CD4-positive, alpha-beta T cell treated with Interleukin-15 for 1 hour (primary cell): ENCODE measurements at places on chromosomes 16 and 17.
A peak's percentile ranks its signal among the peaks of the same experiment; 100 is the strongest.

DNA sequence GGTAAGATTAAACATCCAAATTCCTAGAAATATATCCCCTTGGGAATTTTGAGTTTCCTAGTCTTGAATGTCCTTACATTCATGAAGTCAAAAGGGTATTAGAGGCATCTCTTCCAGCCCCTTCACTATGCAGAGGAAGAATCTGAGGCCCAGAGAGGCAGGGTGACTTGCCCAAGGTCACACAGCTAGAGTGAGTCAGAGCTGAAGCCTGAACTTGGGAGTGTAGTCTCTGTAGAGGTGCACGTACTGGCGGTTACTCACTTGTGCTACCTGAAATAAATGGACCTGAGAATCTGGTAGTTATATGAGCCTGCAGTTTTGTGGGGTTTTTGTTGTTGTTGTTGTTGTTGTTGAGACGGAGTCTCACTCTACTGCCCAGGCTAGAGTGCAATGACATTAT lies 164.0 kb downstream of the XYLT1 start:
- DNase-seq = no peak

DNA sequence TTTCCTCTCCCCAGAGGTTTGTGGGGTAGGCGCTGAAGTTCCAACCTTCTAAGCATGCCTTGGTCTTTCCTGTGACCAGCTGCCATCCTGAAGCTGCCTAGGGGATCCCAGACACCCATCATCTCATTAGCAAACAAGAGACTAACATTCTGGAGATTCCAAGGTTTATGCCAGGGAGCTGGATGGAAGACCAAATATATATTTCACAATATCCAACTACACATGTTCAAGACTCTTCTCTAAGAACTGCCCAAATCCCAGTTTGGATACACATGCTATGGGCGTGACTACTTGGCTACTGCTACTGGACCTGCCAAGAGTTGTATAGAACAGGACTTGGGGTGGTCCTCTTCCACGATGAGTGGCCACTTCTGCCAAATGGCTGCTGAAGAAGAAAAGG lies 93.0 kb upstream of the RCVRN start:
- DNase-seq = no peak

DNA sequence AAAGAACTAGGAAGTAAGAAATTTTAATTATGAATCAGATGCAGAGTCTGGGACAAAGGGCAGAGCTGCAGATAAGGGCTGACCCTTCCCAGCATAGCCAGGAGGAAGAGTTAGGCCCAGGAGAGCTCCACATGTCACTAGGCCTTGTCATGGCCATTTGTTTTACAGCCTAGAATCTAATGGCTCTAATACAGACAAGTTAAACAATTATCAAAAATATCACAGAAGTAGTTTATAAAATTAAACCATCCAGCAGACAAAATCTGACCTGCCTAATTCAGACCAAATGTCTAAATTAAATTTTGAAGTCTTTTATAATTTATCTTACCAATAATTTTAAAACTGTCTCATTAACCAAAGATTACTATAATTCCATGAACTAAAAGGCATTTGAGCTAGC lies 1369.5 kb downstream of the CDH11 start:
- DNase-seq = no peak

DNA sequence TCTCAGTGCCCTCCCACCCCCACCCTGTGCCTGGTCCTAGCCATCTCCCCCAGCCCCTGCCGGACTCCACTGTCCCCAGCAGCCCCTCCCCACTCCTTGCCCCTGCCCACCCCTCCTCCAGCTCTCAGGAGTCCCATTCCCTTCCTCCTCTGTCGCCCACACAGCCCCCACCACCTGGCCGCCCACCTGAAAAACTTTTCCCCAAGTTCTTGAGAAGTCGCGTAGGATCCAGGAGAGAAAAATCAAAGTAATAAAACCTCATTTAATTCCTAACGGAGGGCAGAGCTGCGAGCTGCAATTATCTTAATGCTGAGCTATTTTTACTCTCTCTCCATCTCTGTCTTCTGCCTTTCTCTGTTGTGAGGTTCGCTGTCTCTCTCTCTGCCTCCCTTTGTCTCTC lies 2.4 kb upstream of the PPP1R1B start:
- DNase-seq = no peak

- DNase-seq = no peak
Measured at GRCh38 chr17:61464843-61465180, 12.6 kb downstream of the TBX4 start.

DNA sequence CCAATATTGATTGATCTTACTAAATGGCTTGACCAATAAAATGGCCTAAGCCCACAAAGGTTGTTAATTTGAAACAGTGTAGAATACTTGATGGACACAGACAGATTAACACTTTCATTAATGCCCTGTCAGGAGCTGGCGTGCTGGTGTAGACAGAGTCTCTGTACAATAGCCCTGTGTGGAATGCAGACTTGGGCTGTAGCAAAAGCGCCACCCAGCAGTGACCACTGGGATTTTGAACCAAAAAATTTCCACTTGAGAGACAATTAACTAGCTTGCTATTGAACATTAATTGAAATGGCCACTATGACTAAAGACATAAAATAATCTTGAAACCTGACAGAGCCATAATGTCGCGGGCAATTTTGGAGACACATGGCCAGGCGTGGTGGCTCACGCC lies 19.7 kb upstream of the GUCY2D start:
- DNase-seq = no peak

GRCh38 chr17:75740215-75740614 lies 19.0 kb downstream of the ITGB4 start:
- DNase-seq = no peak

DNA sequence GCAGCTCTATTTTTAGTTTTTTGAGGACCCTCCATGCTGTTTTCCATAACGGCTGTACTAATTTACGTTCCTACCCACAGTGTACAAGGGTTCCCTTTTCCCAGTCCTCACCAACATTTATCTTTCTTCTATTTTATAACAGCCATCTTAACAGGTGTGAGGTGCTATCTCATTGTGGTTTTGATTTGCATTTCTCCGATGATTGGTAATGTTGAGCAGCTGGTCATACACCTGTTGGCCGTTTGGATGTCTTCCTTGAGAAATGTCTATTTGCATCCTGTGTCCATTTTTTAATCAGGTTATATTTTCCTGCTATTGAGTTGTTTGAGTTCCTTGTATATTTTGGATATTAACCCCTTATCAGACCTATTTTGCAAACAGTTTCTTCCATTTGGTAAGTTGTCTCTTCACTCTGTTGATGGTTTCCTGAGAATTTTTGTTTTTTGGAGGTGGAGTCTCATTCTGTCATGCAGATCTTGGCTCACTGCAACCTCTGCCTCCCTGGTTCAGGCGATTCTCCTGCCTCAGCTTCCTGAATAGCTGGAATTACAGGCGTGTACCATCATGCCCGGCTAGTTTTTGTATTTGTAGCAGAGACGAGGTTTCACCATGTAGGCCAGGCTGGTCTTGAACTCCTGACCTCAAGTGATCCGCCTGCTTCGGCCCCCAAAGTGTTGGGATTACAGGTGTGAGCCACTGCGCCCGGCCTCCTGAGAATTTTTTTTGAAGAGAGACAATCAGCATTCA lies 279.6 kb downstream of the SNX29 start:
- DNase-seq = no peak

GRCh38 chr17:55996826-55997225 lies 156.4 kb upstream of the ANKFN1 start:
- DNase-seq = no peak

DNA sequence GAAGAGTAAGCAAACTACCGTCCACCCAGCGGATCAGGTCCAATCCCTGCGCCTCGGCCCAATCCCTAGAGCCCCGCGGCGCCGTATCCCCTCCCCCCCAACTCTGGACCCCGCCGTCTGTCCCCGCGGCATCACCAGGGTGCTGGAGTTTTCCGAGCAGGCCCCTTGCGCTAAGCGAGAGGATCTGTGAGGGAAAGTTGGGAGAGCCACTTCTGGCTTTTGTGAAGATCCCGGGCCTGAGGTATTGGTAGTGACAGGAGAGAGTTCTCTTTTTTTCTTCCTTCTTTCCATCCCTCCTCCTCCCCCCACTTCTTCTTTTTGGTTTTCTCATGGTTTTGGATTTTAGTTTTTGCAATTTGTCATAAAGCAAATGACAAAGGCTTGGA lies 3.5 kb upstream of the DLX4 start:
- no peak for DNase-seq

DNA sequence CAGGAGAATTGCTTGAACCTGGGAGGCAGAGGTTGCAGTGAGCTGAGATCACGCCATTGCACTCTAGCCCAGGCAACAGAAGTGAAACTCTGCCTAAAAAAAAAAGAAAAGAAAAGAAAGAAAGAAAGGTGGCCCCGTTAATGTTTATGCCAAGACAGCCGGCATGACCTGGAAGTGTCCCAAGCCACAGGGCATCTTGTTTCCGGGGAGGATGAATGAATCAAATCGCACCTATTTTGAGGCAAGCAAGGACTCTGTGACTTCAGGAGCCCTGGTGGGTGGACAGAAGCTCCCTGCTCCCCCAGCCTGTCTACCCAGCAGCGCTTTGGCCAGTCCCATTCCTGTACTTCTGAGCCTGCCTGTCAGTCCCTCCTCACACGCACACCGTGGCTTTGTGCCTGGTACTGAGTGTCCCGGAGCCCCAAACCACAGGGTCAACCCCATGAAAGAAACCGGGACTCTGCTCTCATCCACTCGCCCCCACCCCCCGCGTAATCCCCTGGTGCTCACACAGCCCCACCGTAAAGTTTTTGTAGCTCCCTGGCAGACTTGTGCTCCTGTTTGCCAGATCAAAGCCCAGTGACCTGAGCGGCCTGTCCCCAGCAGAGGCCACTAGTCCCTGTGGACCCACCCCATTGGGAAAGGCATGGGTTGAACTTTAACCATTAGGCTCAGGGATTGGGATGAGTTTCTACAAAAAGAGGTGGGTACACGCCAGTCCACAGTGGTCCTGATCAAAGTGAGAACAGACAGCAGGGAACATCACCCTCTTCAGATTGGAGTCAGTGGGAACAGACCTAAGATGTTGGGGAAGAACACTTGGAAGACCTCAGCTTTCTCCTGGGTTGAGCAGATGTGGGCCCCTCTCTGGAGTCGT lies 19.3 kb downstream of the CD2BP2 start:
- DNase-seq = no peak

DNA sequence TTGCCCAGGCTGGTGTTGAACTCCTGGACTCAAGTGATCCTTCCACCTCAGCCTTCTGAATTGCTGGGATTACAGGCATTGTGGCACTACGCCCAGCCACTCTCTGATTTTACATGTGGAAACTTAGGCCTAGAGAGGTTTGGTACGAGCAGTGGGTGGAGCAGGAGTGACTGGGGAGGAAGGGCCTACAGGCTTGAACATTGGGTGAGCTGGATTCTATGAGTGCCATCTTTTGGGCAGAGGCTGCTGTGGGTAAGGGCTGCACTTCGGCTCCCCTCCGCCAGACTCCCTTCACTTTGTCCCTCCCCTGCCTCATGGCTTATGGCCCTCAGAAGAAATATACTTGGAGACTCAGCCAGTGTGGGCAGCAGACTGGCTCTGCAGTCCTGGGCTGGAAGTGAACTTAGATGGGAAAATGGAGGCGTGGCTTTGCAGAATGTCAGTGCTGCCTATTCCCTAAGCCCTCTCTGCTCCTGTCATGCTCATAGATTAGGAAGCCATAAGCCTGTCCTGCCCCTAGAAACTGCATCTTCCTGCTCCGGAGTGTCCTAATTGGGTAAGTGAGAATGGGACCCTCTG lies 9.5 kb upstream of the MRC2 start:
- DNase-seq = no peak

GRCh38 chr16:70484867-70485266 lies 30.5 kb downstream of the FCSK start:
- no peak for DNase-seq

GRCh38 chr17:80283116-80283852 lies 22.6 kb downstream of the RNF213 start:
- DNase-seq = no peak

GRCh38 chr16:3698941-3699340 lies 18.4 kb downstream of the TRAP1 start:
- DNase-seq = no peak

DNA sequence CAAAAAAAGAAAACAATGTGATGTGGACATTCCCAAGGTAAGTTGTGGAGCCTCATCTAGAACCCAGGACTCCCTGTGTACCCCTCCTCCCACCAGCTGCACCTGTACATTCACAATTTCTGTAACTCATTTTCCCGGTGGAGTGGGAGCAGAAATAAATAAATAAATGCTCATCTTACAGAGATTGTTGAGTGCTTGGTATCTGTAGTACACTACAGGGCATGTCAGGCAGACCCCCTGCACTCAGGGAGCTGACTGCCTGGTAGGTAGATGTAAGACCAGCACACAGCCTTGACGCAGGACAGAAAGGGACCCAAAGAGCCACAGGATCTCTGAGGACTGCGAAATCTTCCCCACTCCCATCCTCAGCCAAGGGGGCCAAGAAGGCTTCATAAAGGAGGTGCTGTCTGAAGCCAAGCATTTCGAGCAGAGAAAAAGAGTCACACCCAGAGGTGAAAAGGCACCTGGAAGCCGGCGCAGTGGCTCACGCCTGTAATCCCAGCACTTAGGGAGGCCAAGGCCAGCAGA lies 6.5 kb downstream of the EIF1 start:
- DNase-seq = no peak

GRCh38 chr16:31129568-31130335 lies 5.8 kb downstream of the PRSS8 start:
- no peak for DNase-seq

DNA sequence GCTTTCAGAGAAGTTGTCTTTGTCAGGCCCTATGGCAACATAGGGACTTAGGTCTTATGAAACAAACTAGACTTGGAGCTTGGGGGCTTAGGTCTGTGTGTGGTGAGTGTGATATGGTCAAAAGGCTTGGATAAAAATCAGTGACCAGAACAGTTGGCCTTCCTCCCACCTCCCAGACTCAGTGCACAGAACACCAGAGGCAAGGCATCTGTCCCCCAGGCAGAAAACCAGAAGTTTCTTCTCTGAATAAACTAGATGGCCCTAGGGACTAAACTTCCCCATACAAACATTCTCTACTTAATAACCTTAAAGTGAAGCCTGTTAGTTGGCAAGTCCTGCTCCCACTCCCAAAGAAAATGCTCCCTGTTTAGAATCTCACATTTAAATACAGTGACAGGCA lies 39.2 kb upstream of the PMFBP1 start:
- no peak for DNase-seq

- DNase-seq = no peak
Measured at GRCh38 chr16:3014971-3015370, 2.2 kb downstream of the CLDN9 start.

GRCh38 chr17:7845359-7846062 lies 9.4 kb upstream of the TMEM88 start:
- DNase-seq = no peak

GRCh38 chr16:3020247-3020603 lies at the start of gene TNFRSF12A:
Gene TNFRSF12A (plus strand): TSS chr16:3020368. CDS start chr16:3020398, 30 bp downstream.
- DNase-seq = peak; percentile 74

DNA sequence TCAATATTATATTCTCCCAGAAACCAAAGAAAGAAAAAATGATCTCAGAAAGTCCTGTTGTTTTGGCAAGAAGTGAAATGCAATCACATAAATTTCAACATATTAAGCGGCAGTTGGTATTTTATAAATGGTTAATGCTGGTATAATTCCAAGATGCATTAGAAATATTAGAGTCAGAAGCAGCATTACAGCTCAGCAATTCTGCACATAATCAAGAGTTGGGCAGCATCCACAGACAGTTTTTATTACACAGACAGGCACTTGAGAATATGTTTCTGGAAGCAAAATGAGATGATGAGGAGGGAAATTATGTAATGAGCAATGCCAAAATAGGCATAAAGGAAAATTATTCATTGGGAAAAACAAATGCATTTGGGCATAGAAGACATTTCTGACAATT lies 148.1 kb downstream of the KCNJ2 start:
- no peak for DNase-seq
